ENCODE measurements at places on chromosomes 16 and 17.

DNA sequence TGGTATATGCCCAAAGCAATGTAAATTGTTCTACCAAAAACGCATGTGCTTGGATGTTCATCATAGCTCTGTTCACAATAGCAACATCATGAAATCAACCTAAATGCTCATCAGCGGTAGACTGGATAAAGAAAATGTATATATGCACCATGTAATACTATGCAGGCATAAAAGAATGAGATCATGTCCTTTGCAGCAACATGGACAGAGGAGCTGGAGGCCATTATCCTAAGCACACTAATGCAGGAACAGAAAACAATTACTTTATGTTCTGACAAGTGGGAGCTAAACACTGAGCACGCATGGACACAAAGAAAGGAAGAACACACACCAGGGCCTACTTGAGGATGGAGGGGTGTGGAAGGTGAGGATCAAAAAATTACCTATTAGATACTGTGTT, 33.7 kb downstream of the TANC2 start:
- no peak for DNase-seq

DNA sequence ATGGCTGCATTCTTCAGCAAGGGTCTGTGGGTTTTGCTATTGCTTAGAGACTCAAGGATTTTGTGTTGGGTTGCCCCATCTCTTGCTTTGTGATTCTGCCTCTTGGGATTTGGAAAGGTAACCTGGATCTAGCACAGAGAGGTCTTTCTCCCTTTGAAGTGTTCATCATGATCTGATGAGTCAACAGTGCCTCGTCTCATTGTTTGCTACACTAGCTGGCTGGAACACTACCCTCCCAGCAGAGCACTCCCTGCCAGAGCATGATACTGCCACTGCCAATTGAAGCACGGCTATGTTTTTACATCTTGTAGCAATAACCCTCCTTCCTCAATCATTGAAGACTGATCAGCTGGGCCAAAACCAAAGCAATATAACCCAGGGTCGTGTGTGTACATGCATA, 361.0 kb downstream of the CDH13 start:
- no peak for DNase-seq

DNA sequence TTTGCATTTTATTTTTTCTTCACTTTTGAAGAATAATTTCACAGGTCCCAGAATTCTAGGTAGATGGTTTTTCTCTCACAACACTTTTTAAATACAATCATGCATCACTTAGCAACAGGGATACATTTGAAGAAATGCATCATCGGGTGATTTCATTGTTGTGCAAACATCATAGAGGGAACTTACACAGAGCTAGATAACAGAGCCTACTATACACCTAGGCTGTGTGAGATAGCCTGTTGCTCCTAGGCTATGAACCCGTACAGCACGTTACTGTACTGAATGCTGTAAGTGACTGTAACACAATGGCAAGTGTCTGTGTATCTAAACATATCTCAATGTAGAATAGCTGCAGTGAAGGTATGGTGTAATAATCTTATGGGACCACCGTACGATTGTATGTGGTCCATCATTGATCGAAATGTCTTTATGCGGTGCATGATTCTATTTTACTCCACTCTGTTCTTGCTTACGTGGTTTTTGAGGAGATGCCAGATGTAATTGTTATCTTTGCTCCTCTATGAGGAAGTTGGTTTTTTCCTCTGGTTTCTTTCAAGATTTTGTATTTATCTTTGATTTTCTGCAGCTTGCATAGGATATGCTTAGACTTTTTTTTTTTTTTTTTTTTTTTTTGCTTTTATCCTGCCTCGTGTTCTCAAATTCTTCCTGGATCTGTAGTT, 35.5 kb upstream of the TMEM92 start:
- no peak for DNase-seq

DNA sequence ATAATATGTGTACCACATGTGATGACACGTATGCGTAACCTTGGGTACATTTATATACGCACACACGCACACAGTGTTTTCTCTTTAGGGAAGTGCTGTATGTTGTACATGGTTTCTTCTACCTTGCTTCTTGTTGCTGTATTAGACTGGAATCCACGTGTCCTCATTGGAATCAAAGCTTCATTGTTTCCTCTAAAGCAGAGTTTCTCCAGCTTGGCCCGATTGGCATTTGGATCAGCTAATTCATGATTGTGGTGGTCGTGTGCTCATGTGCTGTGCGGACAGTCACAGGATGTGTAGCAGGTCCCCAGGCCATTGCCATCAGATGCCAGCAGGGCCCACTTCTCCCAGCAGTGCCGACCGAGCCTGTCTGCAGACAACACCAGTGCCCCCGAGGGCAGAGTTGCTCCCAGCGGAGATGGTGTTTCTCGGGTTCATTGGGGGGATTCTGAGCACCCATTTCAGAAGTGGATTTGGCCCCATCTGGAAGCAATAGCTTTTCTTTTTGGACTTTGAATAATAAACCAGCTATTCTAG, 148.4 kb downstream of the RPTOR start:
- DNase-seq = no peak

DNA sequence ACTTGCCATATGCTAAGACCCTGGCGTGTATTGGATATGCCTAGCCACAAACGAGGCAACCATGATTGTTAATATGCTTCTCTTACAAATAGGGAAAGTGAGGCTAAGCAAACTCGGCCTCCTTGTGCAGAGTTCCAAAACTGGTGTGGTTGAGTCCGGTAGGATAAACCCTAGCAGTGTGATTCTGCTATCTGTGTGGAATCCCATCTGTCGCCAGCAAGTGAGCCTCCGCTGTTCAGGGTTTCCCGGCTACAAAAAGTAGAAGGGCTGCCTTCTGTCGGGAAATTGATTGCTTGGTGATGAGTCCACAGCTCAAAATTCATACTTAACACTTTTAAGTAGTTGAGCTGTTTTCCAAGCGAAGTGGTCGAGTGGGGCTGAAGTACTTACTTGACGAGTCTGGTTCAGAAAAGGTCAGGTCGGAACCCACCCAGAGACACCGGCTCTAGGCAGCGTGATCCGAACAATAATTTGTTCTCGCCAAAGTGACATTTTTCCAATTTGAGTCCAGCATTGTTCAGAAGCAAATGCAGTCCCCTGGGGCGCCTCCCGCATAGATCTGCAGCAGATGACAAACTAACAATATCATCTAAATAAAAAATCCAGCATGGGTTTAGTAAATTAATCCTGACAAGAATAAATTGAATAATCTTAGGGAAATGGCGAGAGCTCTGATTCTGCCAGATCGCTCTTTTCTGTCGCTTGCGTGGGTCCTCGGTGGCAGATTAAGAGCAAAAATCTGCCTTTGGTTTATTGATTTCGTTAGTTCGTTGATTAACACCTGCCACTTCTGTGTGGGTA, 686.7 kb upstream of the RBFOX1 start:
- no peak for DNase-seq

GRCh38 chr17:7834542-7834956, 532 bp downstream of the KDM6B start:
- DNase-seq = no peak
